ENCODE measurements at places on chromosomes 4 and X.

DNA sequence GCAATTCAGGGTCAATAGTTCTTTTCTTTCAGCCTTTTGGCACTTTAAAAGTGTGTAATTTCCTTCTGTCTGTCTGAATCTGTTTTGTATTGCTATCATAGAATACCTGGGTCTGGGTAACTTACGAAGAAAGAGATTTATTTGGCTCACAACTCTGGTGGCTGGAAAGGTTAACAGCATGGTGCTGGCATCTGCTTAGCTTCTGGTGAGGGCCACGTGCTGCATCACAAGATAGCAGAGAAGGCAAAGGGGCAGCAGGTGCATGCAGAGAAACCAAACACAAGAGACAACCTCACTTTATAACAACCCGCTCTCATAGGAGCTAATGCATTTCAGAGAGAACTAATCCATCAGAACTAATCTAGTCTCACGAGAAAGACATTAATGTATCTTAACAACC, 18.8 kb downstream of the RGN start:
- no peak for DNase-seq

DNA sequence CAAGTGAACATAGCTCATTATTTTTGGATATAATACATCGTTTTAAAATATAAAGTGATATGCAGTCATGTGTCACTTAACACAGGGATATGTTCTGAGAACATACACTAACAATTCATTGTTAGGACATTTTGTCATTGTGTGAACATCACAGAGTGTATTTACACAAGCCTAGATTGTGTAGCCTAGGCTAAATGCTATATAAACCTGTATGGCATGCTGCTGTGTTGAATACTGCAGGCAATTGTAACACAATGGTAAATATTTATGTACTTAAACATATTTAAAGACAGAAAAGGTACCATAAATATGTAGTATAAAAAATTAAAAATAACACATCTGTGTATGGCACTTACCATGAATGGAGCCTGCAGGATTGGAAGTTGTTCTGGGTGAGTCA, 44.9 kb upstream of the GPRIN3 start:
- DNase-seq: no peak

DNA sequence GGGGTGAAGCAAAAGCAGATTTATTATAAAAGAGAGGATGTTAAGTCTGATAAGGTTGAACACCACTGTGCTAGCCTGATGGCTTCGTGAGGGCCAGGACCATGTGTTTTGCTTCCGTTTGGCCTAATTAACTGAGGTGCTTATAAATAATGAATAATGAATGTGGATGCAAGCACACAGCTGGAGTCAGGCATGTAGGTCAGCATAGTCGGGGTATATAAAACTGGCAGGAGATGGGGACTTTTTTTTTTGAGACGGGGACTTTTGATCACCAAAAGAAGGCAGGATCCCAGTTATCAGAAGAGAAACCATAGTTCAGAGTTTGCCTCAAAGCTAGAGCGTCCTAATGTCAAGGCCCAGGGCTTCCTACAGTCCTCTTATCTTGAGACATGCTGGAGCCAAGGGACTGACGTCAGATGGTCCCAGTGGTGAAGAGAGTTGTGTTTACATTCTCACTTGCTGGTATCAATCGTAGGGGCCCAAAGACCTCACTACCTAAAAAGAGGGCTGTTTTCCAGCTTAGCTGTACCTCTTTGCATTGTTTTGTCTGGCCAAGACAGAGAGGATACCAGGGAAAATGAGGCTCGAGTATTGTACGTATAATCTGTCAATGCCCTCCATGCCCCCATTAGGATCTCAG, 50.4 kb downstream of the RTL9 start:
- DNase-seq: no peak

DNA sequence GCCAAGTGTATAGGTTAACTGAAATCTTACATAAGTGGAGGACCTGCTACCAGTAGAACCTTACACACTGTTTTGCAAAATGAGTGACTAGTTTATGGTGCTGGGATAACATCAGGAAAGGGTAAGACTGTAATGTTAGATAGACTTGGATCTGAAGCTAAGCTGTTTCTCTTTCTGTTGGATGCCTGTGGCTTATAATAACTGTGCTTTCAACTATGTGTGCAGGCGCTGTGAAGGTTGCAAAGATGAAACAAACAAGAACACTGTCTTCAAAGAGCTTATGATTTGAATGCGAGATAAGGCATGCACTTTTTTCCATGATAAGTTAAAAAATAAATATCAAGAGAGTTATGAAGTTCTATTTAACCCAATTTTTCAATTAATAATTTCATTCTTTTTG, 34.5 kb upstream of the LCORL start:
- no peak for DNase-seq

GRCh38 chrX:65677954-65678469, 10.6 kb downstream of the MSN start:
- DNase-seq: peak; percentile 82

DNA sequence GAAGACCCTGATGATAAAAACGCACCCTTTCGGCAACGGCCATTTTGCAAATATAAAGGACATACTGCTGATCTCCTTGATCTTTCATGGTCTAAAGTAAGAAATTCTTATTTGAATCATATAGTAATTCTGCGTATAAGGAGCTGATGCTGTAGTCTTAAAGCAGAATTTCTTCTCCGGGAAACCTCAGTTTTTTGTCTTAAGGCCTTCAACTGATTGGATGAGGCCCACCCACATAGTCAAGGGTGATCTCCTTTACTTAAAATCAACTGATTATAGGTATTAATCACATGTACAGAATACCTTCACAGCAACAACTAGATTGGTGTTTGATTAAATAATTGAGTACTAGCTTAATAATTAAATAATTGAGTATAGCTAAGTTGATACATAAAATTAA, 62.8 kb upstream of the DOCK11 start:
- DNase-seq: no peak
